ENCODE measurements at places on chromosomes 13 and 19.
A peak's percentile ranks its signal among the peaks of the same experiment; 100 is the strongest.

DNA sequence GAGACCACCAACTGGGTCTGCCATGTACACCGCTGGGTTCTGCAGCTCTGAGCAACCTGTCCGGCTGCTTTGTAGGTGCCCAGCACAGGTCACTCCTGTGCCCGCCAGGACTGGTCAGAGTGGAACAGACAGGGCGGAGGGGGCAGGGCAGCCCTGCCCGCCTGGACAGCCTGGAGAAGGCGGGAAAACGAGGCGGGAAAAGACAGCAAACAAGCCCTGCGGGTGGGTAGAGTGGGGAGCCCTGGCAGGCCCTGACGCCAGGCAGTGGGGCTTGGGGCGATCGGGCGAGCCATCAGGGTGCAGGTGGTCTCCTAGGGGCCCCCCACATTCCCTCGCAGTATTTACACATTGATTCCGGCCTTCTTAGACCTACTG lies 533 bp upstream of the UHRF1 start:
- no peak for DNase-seq

DNA sequence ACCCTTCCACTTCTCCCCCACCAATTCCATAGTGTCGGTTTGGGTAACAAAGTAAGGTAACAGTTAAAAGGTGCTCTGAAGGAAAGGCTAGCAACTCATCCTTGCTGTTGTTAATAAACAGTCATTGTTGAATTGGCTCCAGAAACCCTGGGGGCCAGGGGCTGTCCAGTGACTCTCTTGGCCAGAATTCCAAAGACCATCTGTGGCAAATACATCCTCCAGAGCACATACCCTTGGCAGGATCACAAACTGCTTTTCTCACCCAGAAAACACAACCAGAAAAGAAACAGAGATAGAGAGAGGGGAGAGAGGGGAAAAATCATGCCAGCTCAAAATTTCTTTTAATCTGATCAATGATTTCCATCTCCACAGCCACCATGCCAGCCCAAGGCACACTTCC lies 22.1 kb downstream of the CACNA1A start:
- DNase-seq: no peak

DNA sequence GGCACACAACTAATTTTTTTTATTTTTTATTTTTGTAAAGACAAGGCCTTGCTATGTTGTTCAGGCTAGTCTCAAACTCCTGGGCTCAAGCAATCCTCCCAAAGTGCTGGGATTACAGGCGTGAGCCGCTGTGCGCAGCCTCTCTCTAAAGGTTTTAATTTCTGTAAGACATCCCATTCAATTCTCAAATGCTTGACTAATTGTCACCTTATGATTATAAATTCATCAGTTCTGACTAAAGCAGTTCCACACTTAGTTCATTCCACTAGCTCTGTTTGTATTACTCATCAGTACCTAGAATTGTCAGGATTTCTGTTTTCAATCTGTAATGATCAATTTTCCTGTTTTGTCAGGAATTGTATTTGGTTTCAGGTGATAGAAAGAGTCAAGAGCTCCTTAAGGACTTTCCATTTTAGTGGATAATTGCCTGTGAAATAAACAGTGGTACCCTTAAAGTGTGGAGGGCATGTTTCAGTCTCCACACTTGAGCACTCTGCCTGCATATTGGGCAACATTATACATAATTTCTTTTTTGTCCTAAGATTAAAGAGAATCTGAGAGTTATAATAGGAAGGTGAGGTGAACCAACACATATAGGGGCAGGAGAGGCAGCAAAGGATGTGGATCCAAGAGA lies 27.6 kb downstream of the GPALPP1 start:
- DNase-seq: no peak

DNA sequence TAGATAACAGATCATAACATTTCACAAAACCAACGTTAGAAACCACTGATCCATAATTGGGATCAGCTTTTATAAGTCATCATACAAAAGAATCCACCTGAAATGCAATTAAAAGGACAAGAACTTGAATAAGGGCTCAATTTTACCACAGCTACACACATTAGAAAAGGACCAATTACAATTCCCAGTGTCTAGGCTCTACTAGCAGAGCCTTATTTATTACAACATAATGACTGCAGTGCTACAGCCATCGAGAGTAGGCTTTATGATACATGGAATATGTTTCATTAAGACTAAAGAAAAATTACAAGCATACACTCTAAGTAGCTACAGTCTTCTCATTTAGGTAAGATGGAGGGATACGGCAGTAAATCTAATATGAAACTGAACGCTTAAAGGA lies 2.9 kb downstream of the RBM26 start:
- no peak for DNase-seq

GRCh38 chr19:34734537-34735103 lies 577 bp downstream of the ZNF181 start:
- DNase-seq: peak; percentile 80

DNA sequence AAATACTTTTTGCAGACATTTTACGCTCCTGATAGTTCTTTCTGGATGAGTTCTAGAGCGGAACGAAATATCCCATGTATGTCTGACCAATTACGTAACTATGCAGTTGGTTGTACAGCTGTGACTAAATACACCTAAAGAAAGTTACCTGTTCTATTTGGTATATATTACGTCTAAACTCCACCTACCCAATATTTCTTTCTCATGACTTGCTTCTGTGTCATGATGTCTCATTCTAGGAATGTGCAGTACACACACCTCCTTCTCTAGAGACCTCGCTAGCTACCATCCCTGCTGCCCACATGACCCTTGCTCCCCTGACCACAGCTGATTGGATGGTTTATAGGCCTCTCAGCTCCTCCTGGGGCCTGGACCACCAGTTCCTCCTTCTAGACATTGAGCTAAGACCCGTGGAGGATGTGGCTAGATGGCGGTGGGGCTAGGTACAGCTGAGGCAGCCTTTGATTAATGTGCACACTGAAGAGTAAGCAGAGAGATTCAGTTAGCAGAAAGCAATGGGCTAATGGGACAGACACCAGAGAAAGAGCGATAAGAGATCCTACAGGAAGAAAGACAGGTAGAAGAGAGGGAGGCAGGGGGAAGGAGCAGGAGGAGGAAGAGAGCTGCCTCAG lies 422.1 kb downstream of the COG6 start:
- no peak for DNase-seq

DNA sequence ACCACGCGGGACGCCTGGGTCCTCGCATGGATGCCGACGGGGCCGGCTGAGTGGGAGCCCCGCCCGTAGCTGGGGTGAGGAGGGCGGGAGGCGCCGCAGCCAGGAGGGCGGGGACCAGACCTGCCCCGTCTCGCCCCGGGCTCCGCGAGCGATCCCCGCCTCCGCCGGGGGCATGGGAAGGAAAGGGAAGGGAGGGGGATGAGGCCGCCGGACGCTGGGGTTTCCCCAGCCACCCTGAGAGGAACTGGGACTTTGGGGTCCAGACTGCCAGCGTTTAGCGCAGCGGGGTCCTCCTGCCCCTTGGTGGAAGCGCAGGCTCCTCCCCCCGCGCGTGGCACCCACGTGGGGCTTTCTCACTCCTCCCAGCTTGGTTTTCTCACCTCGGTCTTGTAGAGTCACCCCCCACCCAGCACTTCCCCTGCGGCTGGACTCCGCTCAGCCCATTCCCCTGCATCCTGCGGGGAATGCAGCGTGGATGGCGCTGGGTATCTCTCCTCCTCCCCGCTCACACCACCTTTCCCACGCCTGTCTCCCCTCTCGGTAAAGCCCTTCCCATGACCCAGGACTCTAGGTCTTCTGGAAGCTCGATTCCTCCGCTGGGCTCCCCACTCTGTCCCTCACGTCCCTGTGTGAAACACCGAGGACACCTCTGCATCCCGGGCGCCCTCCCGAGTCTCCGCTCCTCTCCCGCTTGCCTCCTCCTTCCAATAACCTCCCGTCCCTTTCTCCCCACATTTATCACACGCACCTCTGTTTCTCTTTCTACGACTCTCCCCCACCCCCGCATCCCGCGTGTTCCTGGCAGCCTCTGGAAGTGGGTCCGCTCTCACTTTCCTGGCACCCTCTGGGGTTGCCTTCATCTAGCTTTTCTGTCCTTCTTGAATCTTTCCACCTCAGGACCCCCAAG lies 2.1 kb downstream of the TGFB1 start:
- DNase-seq: peak; percentile 92

- DNase-seq: no peak
Measured at GRCh38 chr13:109883181-109884180, 97.1 kb upstream of the IRS2 start.

DNA sequence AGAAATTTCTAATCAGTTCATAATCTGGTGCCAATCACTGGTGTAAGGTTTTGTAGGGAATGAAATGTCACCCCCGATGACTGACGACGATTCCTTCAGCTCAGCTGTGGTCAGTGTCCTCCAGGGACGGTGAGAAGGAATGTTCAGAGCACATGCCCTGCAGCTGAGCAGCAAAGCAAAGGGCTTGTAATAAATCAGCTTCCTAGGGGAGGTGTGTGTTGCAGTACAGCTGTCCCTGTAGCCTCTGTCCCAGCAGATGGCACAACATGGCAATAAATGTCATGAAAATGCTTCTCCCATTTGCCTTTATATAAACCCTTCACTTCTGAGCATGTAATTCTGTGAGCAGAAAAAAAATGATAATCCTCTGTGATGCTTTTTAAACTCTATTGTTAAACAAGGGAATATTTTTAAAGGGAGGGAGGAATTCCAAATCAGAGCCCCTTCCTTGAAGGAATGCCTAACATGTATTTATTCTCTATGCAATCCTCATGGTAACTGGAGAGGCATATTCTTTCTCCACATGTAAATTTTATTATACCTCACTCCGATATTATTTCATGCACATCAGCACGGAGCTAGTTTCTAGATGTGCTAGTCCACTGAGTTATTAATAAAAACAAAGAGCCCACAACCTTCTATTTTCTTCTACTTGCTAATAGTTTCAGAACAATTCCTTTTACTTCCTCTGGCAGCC lies 102.5 kb downstream of the FAM216B start:
- peak; percentile 78 for DNase-seq

- peak; percentile 66 for DNase-seq
Measured at GRCh38 chr19:15161028-15161984, 39.5 kb downstream of the NOTCH3 start.
